Natural killer cell (primary cell): ENCODE measurements at places on chromosomes 3 and 15. TPM values are rescaled to one million over a fixed set of nuclear protein-coding genes. Genes with fewer than 3 reads are reported as not detected.

DNA sequence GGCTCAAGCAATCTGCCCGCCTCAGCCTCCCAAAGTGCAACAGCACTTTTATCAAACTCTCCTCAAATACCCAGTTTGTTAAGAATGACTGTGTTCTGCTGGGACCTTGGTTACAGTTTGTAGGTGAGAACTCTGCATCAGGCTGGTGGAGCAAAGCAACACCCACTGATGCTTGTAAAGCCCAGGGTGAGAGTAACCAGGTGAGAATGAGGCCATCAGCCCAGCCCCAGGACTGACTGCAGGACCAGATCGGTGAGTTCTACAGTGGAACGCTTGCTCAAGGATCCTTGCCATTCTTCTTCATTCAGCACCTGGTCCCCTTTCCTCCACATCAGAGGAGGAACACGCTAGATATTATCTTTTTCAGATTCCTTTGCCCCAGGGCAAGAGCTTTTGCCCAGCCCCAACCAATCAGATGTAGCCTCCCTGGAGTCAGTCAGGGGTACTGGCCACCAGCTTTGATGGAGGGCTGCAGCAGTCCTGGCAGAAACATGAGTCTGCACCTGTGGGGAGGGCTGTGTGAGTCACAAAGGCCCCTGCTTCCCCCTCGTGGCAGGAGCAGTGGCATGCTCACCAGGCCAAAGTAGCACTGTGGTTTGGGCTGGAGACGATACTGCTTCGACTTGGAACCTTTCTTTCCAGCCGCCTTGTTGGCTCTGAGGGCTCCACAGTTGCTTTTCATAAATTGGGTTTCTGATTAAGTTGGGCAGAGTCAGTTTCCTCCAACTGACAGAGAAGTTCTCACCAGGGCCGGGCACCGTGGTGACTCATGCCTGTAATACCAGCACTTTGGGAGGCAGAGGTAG is 3.5 kb upstream of the SHISA5 start:
- DNase-seq: peak; percentile 56
- no peak overlapping the region for H3K27ac ChIP-seq
- no peaks in the 10 kb centered on the region for H3K36me3 ChIP-seq
- peaks cover 31% of the 10 kb centered on the region for H3K4me1 ChIP-seq
- no peaks in the 10 kb centered on the region for H3K27me3 ChIP-seq

DNA sequence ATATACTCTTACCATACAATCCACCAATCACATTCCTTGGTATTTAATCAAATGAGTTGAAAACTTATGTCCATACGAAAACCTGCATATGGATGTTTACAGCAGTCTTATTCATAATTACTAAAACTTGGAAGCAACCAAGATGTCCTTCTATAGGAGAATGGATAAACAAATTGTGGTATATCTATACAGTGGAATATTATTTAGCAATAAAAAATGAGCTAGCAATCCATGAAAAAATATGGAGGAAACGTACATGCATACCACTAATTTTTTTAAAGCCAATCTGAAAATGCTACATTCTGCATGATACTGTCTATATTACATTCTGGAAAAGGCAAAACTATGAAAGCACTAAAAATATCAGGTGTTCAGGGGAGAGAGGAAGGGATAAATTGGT is 73.9 kb upstream of the LPP start:
- no peak overlapping the region for H3K4me3 ChIP-seq
- H3K27ac ChIP-seq: no peak overlapping the region
- DNase-seq: no peak
- no peaks in the 10 kb centered on the region for H3K27me3 ChIP-seq

- H3K4me3 ChIP-seq: no peak overlapping the region
- H3K36me3 ChIP-seq: no peaks in the 10 kb centered on the region
- no peak for DNase-seq
- no peaks in the 10 kb centered on the region for H3K27me3 ChIP-seq
Measured at GRCh38 chr3:161406594-161407555, 35.6 kb upstream of the SPTSSB start.

- H3K4me1 ChIP-seq: no peaks in the 10 kb centered on the region
- H3K27me3 ChIP-seq: no peaks in the 10 kb centered on the region
- DNase-seq: no peak
- H3K4me3 ChIP-seq: no peak overlapping the region
- H3K36me3 ChIP-seq: no peaks in the 10 kb centered on the region
Measured at GRCh38 chr3:154458560-154458959, 28.6 kb upstream of the GPR149 start.

DNA sequence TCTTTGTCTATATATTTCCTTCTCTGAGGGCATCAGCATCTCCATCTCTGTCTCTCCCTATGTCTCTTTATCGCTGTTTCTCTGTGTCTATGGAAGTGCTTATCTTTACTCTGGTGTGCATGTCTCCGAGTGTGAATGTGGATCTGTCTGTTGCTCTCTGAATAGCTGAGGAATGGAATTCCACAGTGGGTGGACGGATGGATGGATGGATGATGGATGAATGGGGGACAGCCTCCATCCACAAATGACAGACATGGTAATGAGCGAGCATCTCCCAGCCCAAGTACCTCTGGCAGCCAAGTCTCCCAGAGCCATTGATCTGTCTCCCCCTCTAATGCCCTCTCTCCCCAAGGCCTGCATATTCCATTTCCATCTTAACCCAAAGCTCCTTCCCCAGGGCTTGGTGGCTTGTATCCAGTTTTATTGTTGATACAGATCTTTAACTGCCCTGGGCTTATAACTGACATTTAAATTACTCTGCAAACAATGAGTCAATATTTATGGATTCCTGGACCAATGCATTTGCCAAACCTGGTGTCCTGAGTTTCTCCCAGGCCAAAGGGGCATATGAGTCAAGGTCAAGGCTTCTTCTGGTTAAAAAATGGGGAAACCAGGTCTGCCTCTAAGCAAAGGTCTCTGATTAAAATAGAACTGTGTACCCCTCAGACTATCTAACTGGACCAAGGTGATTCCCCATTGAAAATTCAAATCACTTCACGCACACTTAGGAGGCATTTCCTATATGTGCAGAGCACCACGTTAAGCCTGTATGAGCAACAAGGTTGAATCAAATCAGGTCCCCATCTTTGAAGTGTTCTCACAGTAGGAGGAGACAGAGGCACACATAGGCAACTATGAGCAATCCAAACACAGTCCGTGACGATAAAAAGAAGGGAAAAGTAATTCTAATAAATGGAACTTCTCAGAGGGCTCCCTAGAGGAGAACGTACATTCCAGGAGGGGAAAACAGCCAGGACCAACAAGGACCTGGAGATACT is 109.9 kb downstream of the TLE3 start:
- DNase-seq: no peak
- no peak overlapping the region for H3K4me3 ChIP-seq
- no peaks in the 10 kb centered on the region for H3K36me3 ChIP-seq
- H3K4me1 ChIP-seq: no peaks in the 10 kb centered on the region
- no peaks in the 10 kb centered on the region for H3K27me3 ChIP-seq
- no peak overlapping the region for H3K27ac ChIP-seq

- DNase-seq: no peak
- no peaks in the 10 kb centered on the region for H3K36me3 ChIP-seq
- H3K4me3 ChIP-seq: no peak overlapping the region
- peaks cover 14% of the 10 kb centered on the region for H3K4me1 ChIP-seq
- peak overlapping the region; percentile 59 for H3K27ac ChIP-seq
- H3K27me3 ChIP-seq: no peaks in the 10 kb centered on the region
Measured at GRCh38 chr3:186526256-186526606, 17.9 kb downstream of the CRYGS start.

DNA sequence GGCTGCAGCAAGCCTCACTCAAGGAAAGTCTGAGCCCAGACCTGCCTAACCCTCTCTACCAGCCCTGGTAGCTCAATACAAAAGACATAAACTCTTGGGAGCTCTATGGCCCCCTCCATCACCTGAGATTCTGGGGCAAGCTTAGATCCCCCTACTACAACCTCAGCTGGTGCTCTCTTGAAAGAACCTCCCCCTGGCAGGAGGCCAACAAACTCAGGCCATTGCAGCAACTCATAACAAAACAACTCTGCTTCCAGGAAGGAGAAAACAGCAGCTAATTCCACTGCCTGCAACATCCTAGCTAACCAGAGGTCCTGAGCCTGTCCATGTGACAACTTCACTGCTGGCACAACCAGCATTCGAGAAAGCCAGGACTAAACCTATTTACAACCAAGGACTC is 169.2 kb downstream of the ROBO1 start:
- H3K36me3 ChIP-seq: no peaks in the 10 kb centered on the region
- H3K4me1 ChIP-seq: no peaks in the 10 kb centered on the region
- H3K27me3 ChIP-seq: no peaks in the 10 kb centered on the region
- DNase-seq: no peak
- H3K4me3 ChIP-seq: no peak overlapping the region
- H3K27ac ChIP-seq: no peak overlapping the region

GRCh38 chr3:135950941-135951340 is 14.6 kb upstream of the PPP2R3A start:
- H3K27me3 ChIP-seq: no peaks in the 10 kb centered on the region
- no peak overlapping the region for H3K27ac ChIP-seq

GRCh38 chr3:112498914-112499711 is at the start of gene BTLA:
BTLA (minus strand) TSS chr3:112499472; CDS start chr3:112499358, 114 bp downstream.
- no peaks in the 10 kb centered on the region for H3K36me3 ChIP-seq
- H3K27ac ChIP-seq: peak within 1 kb of the TSS; percentile 78
- H3K27me3 ChIP-seq: no peaks in the 10 kb centered on the region
- no peak for DNase-seq
- peak within 1 kb of the TSS; percentile 58 for H3K4me3 ChIP-seq

- H3K27me3 ChIP-seq: no peaks in the 10 kb centered on the region
- DNase-seq: no peak
- no peaks in the 10 kb centered on the region for H3K4me1 ChIP-seq
- H3K27ac ChIP-seq: no peak overlapping the region
- H3K4me3 ChIP-seq: no peak overlapping the region
- no peaks in the 10 kb centered on the region for H3K36me3 ChIP-seq
Measured at GRCh38 chr3:22732641-22733040, 470.5 kb upstream of the UBE2E2 start.

DNA sequence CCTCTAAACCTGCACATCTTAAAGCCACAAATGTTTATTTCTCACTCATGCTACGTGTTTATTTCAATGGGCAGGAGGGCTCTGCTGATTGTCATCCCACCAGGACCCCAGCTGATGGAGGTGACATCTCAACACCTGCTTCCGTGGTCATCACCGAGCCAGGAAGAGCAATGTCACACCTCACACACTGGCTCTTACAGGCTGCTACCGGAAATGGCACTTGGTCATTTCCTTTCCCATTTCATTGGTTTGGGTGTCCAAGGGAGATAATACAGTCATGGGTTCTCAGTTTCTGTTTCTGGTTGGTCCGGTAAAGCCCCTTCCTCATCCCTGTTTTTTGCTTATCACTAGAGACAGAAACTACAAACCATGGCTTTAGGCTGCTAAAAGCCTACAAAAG is 41.9 kb downstream of the ABHD2 start:
- H3K27ac ChIP-seq: peak overlapping the region; percentile 94
- H3K4me3 ChIP-seq: no peak overlapping the region
- peaks cover 9% of the 10 kb centered on the region for H3K36me3 ChIP-seq
- peaks cover 59% of the 10 kb centered on the region for H3K4me1 ChIP-seq
- peak; percentile 70 for DNase-seq
- H3K27me3 ChIP-seq: no peaks in the 10 kb centered on the region

- no peaks in the 10 kb centered on the region for H3K4me1 ChIP-seq
- no peak overlapping the region for H3K4me3 ChIP-seq
- H3K27ac ChIP-seq: no peak overlapping the region
- no peak for DNase-seq
- peaks cover 32% of the 10 kb centered on the region for H3K36me3 ChIP-seq
Measured at GRCh38 chr3:193673845-193674244, 80.8 kb downstream of the OPA1 start.

- no peak overlapping the region for H3K4me3 ChIP-seq
- H3K27ac ChIP-seq: no peak overlapping the region
- no peaks in the 10 kb centered on the region for H3K27me3 ChIP-seq
- no peaks in the 10 kb centered on the region for H3K4me1 ChIP-seq
- no peaks in the 10 kb centered on the region for H3K36me3 ChIP-seq
Measured at GRCh38 chr15:59622289-59622688, 10.7 kb downstream of the GCNT3 start.

- DNase-seq: no peak
- H3K27me3 ChIP-seq: peaks cover 2% of the 10 kb centered on the region
- H3K36me3 ChIP-seq: no peaks in the 10 kb centered on the region
- H3K4me1 ChIP-seq: no peaks in the 10 kb centered on the region
- no peak overlapping the region for H3K4me3 ChIP-seq
- H3K27ac ChIP-seq: no peak overlapping the region
Measured at GRCh38 chr3:150073031-150073430, 102.3 kb upstream of the PFN2 start.

GRCh38 chr3:96996009-96996408 is 181.6 kb downstream of the EPHA6 start:
- no peaks in the 10 kb centered on the region for H3K36me3 ChIP-seq
- H3K4me1 ChIP-seq: no peaks in the 10 kb centered on the region
- DNase-seq: no peak
- H3K27ac ChIP-seq: no peak overlapping the region

GRCh38 chr15:52822475-52822874 is 32.3 kb upstream of the ONECUT1 start:
- no peaks in the 10 kb centered on the region for H3K4me1 ChIP-seq
- H3K4me3 ChIP-seq: no peak overlapping the region

- peak overlapping the region; percentile 95 for H3K27ac ChIP-seq
- no peaks in the 10 kb centered on the region for H3K27me3 ChIP-seq
- peaks cover 22% of the 10 kb centered on the region for H3K4me1 ChIP-seq
- H3K36me3 ChIP-seq: peaks cover 40% of the 10 kb centered on the region
- H3K4me3 ChIP-seq: peak overlapping the region; percentile 99
Measured at GRCh38 chr15:44710236-44711095, 657 bp downstream of the PATL2 start.

SOX2 gene
- not detected for total RNA-seq

DET1 gene
- 5.2 TPM for total RNA-seq

TTC23 gene
- total RNA-seq: 0.75 TPM

GRIP2 gene
- total RNA-seq: not detected

ITIH1 gene
- total RNA-seq: not detected

CCDC54 gene
- not detected for total RNA-seq
